ENCODE measurements at places on chromosomes 3 and 15.

GRCh38 chr3:67416703-67417102 lies 237.7 kb downstream of the SUCLG2 start:
- DNase-seq, result no peak

- DNase-seq, result no peak
Measured at GRCh38 chr3:43858294-43858701, 167.6 kb downstream of the ABHD5 start.

DNA sequence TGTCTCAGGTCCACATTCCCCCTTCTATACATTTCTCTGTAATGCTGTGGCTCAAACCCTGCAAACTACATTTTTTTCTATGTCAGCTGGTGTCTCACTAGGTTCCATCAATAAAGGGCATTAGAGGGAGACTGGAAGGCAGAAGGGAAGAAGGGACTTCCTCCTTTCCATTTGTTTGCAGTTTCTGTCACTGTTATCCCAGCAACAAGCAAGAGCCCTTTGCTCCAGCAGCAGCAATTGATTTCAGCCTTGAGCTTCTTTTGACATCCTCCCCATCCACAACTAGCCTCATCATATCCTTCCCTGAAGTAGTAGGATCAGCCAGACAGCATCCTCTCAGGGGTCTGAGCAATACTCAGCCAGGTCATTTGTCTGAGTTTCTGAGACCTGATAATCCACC lies 5.3 kb upstream of the NCK1 start:
- no peak for DNase-seq

- DNase-seq, result no peak
Measured at GRCh38 chr15:51757450-51757849, 6.1 kb downstream of the TMOD2 start.

DNA sequence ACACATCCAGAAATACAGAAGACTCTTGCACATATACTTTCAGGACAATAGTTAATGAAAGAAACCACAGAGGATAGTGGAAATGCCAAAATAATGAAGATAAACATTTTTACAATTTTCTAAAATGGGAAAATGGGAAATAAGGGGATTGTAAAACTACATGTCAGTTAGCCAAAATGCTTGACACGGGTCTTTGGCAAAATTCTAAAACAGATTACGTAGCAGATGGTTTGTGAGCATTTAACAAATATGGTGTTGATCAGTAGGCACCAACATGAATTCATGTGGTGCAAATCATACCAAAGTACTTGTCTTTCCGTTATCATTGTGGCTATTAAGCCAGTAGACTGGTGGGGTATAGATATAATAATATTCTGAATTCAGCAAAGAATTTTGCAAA lies 348.5 kb upstream of the ROBO1 start:
- no peak for DNase-seq

All from GM06990 (cell line).